CD4-positive, alpha-beta memory T cell (primary cell): ENCODE measurements at places on chromosomes 16 and 17.

DNA sequence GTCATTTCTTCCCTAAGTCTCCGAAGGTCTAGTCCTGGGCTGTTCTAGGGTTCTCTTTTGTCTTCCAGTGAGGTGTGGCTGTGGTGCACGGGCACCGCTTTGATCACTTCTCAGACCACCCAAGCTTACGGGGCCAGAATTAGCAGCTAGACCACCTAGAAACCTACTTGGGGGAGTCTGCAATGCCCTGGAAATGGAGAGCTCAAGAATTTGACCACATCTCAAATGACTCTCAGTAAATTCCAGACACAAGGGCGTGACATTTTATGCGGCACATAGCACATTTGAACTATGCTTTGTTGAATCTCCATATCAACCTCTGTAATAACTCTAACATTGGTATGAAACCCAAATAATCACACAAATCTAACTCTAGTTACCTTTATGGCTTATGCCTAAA is 24.9 kb downstream of the TRIM16 start:
- no peak overlapping the region for H3K27ac ChIP-seq
- no peak overlapping the region for H3K4me3 ChIP-seq
- no peaks in the 10 kb centered on the region for H3K36me3 ChIP-seq
- no peak for DNase-seq

- peaks cover 74% of the 10 kb centered on the region for H3K36me3 ChIP-seq
- no peaks in the 10 kb centered on the region for H3K27me3 ChIP-seq
- H3K4me1 ChIP-seq, result no peaks in the 10 kb centered on the region
Observed at GRCh38 chr16:50299508-50300105, 33.3 kb downstream of the ADCY7 start.

GRCh38 chr17:27882162-27882840 is 10.9 kb downstream of the LYRM9 start:
- H3K27ac ChIP-seq, result no peak overlapping the region
- no peaks in the 10 kb centered on the region for H3K27me3 ChIP-seq
- DNase-seq, result no peak
- no peaks in the 10 kb centered on the region for H3K36me3 ChIP-seq

DNA sequence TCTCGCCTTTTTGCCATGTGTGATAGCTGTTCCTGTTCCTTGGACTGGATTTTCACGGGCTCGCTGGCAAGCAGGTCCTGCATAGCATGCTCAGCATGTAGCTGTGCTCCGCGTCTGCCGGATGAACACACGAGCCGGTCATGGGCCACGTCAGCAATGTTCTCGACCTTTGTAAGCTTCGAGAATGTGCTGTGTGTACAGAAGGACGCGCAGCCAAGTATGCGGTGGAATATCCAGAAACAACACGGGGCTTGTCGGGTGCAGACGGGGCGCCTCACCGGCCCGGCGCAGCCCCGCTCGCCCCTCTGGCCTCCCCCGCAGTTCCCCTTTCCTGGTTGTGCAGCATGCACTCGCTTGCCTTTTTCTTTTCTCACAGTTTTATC is 42.2 kb downstream of the RPTOR start:
- H3K4me1 ChIP-seq, result peaks cover 10% of the 10 kb centered on the region
- H3K27ac ChIP-seq, result no peak overlapping the region
- no peak overlapping the region for H3K4me3 ChIP-seq
- H3K27me3 ChIP-seq, result no peaks in the 10 kb centered on the region
- DNase-seq, result no peak
- H3K36me3 ChIP-seq, result no peaks in the 10 kb centered on the region

DNA sequence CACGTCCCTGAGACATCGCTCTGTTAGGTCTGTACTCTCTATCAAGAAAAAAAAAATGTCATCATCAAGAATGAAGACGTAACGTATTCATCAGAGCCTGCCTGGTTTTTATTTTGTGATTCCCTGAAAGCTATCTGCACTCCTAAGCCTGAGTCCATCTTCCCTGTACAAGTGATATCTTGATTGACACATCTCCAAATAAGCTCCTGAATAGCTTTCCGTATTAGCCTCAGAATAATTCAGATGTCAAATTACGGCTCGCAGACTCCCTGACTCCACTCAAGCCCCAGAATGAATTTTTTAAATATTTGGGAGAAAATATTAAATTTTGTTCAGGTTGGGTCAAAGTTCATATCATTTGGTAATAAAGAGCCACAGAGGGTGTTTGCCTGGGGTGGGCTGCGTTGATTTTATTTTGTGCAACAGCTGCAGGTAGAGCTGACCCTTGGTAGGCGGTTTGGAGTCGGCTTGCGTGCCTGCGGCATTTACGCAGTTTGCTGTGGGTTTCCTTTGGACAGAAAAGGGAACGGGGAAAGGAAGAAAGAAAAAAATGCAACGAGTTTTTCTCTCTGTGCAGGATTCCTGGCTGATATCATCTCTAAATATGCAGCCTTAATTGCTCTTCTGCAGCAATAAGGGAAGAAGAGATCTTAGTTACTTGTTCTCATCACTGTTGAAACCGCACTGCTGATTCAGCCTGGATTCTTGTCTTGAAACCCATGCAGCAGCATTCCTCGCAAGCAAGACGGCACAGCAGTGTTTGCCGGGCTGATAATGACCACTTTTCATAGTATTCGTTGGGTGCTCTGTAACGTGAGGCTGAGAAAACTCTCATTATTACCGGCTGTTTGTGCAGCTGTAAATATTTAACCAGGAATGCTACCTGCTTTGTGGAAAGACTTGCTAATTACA is 114.7 kb downstream of the IRX3 start:
- no peaks in the 10 kb centered on the region for H3K36me3 ChIP-seq
- no peak overlapping the region for H3K4me3 ChIP-seq
- no peak overlapping the region for H3K27ac ChIP-seq
- H3K27me3 ChIP-seq, result peaks cover 3% of the 10 kb centered on the region
- no peak for DNase-seq
- H3K4me1 ChIP-seq, result no peaks in the 10 kb centered on the region

DNA sequence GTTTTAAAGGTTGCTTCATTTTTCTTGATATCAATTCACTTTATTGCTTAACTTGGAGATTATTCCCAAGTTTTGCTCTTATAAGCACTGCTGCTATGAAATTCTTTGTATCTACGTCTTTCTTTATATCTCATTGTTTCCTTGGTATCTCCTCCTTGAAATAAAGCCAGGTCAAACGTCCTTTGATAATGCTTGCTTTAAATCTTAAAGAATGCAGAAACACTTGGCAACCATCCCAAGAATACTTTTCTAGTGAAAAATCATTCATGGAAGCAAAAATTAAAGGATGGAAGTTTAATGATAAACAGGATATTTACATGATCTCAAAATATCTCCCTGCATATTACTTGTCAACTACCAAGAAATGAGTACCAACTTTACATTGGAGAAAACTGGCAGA is 175.2 kb downstream of the CPPED1 start:
- H3K27ac ChIP-seq, result no peak overlapping the region
- no peaks in the 10 kb centered on the region for H3K4me1 ChIP-seq
- no peaks in the 10 kb centered on the region for H3K27me3 ChIP-seq
- no peak overlapping the region for H3K4me3 ChIP-seq
- H3K36me3 ChIP-seq, result no peaks in the 10 kb centered on the region
- no peak for DNase-seq

DNA sequence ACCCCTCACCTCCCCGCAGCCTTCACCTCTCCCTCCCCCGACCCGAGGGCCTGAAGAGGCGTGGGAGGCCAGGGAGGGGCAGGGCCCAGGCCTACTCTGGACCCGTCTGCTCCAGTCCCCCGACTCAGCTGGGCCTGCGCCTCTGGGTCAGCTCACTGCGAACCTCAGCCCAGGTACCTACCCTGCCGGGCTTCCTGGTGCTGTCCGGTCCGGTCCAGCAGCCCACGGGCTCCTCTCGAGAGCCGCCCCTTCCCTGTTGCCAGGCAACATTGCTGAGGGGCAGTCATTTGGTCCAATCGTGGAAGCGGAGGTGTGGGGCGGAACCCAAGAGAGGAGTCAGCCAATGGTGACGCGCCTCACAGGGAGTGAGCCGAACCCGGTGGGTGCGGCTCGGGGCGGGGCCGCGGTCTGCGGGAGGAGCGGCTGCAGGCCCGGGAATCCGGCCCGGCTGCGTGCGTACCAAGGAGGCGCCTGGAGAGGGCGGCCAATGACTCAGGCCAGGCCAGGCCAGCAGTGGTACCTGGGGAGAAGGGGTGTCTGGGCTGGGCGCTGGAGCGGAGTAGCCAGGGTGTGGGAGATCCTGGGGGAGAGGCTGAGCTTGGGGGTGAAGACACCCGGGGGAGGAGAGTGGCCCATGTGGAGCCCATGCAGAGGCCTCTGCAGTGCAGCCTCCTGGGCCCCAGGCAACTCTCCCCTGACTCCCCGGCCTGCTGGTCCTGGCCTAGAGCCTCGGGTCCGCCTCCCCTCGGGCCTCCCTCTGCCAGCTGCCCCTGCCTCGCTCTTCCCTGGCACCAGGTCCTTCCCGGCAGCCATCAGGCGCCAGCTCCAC is at the start of gene MEAK7:
Gene MEAK7, minus strand, starts transcription at position 240 of the 829 bp plus-strand sequence. CDS start 6,573 bp downstream, outside the sequence.
- no peaks in the 10 kb centered on the region for H3K27me3 ChIP-seq
- peak within 1 kb of the TSS; percentile 84 for H3K4me3 ChIP-seq
- no peaks in the 10 kb centered on the region for H3K36me3 ChIP-seq
- peak; percentile 98 for DNase-seq

GRCh38 chr16:85568519-85568918 is 44.6 kb upstream of the GSE1 start:
- no peak overlapping the region for H3K4me3 ChIP-seq
- H3K27ac ChIP-seq, result no peak overlapping the region
- H3K27me3 ChIP-seq, result no peaks in the 10 kb centered on the region
- H3K4me1 ChIP-seq, result peaks cover 47% of the 10 kb centered on the region

- peak overlapping the region; percentile 19 for H3K27ac ChIP-seq
- H3K27me3 ChIP-seq, result no peaks in the 10 kb centered on the region
- H3K4me3 ChIP-seq, result no peak overlapping the region
- peaks cover 33% of the 10 kb centered on the region for H3K4me1 ChIP-seq
Observed at GRCh38 chr17:65522751-65523404, 38.6 kb downstream of the AXIN2 start.

- H3K36me3 ChIP-seq, result peaks cover 4% of the 10 kb centered on the region
- no peaks in the 10 kb centered on the region for H3K4me1 ChIP-seq
- H3K27ac ChIP-seq, result no peak overlapping the region
- no peak overlapping the region for H3K4me3 ChIP-seq
- DNase-seq, result no peak
Observed at GRCh38 chr17:57587193-57587969, 157.7 kb downstream of the CCDC182 start.

GRCh38 chr17:64707050-64707591 is 45.0 kb upstream of the SMURF2 start:
- H3K27ac ChIP-seq, result no peak overlapping the region
- no peaks in the 10 kb centered on the region for H3K27me3 ChIP-seq
- H3K4me3 ChIP-seq, result no peak overlapping the region
- H3K36me3 ChIP-seq, result no peaks in the 10 kb centered on the region

DNA sequence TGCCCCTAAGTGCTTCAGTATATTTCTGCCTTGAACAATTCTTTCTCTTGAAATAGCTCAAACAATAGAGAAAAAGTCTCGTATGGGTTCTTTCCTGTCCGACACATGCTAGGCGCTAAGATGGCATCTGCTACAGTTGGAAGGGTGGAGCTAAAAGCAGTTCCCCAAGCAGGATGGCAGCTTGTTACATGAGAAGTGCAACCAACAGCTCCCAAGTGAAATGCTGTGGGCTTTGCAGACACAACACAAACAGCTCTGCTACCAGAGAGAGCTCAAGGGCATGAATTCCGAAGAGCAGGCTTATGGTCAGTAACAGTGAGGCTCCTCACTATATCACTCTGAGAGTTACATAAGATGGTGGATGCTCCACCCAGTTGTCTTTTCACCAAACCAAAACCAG is 83.8 kb downstream of the VPS53 start:
- H3K36me3 ChIP-seq, result peaks cover 26% of the 10 kb centered on the region
- no peak overlapping the region for H3K27ac ChIP-seq
- H3K27me3 ChIP-seq, result no peaks in the 10 kb centered on the region

DNA sequence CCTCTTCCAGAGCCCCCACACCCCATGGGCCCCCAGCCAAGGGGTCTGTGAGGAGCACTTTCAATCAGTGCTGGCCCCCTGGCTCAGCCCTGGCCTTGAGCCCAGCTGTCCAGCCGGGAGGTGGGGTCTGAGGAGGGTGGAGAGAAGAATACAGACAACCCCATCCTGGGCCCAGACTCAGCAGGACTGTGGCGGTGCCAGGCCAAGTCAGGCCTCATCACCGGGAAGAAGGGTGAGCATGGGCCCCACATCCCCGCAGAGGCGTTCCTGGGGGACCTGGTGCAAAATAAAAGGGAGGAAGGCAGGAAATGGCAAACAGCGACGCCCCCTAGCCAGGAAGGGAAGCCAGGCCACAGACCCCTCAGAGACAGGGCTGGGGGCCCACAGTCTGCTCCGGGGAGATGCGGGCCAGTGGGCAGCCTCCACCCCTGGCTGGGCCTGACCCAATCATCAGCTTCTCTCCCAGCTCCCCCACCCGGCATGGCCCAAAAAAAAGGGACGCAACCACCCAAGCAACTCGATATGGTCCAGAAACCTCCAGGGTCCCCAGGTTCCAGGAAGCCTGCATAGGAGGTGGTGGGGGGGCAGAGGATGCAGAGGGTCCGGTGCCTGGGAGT is 20.6 kb downstream of the ZNF423 start:
- no peaks in the 10 kb centered on the region for H3K36me3 ChIP-seq
- no peak overlapping the region for H3K27ac ChIP-seq
- no peak overlapping the region for H3K4me3 ChIP-seq
- H3K4me1 ChIP-seq, result no peaks in the 10 kb centered on the region

DNA sequence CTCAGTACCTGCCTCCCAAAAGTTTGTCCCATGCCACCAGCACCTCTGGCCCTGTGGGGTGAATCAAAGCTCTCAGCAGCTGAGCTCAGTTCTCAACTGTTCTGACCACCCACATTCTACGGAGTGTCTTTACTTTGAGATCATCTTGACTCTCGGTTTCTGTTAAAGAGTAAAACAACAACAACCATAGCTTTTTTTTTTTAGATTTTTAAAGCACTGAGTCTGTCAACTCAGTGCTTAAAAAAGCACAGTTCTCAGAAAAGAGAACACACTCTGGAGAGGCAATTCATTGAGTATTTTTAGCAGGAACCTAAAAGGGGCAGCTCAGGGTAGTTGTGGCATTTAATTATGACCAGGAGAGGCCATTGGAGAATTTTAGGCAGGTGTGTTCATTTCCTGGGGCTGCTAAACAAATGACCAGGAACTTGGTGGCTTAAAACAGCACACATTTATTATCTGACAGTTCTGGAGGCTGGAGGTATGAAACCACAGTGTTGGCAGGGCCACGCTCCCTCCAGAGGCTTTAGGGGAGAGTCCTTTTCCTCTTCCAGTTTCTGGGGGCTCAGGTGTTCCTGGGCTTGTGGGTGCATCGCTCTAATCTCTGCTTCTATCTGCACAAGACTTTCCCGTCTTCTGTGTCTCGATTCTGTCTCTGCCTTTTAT is 6.7 kb upstream of the WFIKKN2 start:
- no peak overlapping the region for H3K4me3 ChIP-seq
- no peaks in the 10 kb centered on the region for H3K4me1 ChIP-seq
- no peak for DNase-seq
- no peak overlapping the region for H3K27ac ChIP-seq

DNA sequence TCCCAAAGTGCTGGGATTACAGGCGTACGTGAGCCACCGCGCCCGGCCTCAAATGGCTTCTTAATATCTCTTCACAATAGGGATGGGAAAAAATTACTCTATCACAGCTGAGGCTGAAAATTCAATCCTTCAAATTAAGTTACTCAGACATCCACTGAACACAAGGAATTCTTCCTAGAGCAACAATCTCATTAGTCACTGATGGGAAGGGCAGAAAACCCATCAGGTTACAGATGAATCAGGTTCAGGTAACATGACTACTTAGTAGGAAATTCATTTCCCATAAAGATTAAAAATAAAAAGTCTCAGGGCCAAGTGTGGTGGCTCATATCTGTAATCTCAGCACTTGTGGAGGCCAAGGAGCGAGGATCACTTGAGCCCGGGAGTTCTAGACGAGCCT is 42.5 kb upstream of the ABR start:
- no peaks in the 10 kb centered on the region for H3K27me3 ChIP-seq
- H3K27ac ChIP-seq, result no peak overlapping the region
- H3K4me1 ChIP-seq, result no peaks in the 10 kb centered on the region
- no peak overlapping the region for H3K4me3 ChIP-seq
- no peak for DNase-seq
- no peaks in the 10 kb centered on the region for H3K36me3 ChIP-seq
